ENCODE measurements at places on chromosomes 11 and 22.

- DNase-seq, result peak; percentile 73
Observed at GRCh38 chr11:911031-911889, 650 bp upstream of the CHID1 start.

- DNase-seq, result no peak
Observed at GRCh38 chr22:30393885-30394284, 2.9 kb upstream of the SEC14L2 start.

DNA sequence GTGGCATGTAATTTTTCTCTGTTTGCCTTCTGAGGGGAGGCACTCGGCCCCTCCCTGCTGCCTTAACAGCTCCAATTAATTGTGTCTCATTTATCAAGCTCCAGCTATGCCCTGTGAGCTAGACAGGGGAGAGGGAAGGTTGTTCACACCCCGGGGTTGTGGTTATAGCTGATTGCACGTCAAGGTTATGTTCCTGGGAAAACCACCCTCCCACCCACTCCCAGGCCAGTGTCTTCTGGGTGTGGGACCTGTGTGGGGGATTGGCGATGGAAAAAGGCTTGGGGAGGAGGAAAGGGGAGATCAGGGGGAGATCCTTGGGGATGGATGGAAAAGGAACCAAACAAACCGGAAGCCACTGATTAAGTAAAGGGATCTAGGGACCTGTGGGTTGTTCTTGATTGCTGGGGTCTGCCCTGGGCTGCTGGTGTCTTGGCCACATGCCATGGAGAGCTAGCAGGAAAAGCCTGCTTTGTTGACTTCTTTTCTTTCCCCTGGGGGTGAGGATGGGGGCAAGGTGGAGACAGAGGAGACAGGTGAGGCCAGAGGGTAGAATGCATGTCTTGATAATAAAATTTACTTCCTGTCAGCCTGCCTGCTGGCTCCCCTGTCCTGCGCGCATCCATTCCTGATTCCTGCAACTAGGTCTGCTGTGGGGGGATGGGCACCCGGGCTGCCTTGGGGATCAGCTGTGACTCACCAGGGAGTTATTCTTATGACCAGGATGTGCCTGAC is 13.5 kb upstream of the SORL1-AS1 start:
- DNase-seq, result peak; percentile 97

- no peak for DNase-seq
Observed at GRCh38 chr22:24761888-24762675, 12.4 kb downstream of the PIWIL3 start.

GRCh38 chr11:119712459-119713358 is 16.3 kb downstream of the NECTIN1 start:
- no peak for DNase-seq

- no peak for DNase-seq
Observed at GRCh38 chr11:132142554-132142953, 772.1 kb downstream of the NTM start.

- peak; percentile 35 for DNase-seq
Observed at GRCh38 chr11:67022341-67022933, 497 bp upstream of the SYT12 start.

GRCh38 chr11:2989006-2989405 is 3.1 kb downstream of the NAP1L4 start:
- no peak for DNase-seq

DNA sequence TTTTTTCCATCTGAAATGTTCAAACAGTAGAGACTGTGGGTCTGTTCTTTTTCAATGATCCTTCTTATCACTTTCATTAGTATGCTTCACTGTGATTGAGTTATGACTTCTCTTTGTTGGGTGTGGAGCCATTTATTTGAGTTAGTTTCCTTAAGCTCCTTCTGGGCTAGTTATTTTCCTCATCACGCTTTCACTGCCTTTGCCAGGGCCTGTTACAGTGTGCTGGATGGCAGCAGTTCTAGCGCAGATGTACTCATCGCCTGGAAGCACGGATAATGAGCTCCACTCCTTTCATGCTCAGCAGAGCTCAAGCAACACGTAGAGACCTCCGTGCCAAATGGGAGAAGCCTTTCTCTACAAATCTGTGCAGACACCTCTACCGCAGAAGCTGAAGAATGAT is 7.0 kb upstream of the ARHGAP42 start:
- no peak for DNase-seq

- DNase-seq, result no peak
Observed at GRCh38 chr11:120642196-120642894, 130.8 kb downstream of the GRIK4 start.

- DNase-seq, result no peak
Observed at GRCh38 chr11:124717421-124717785, 22.3 kb upstream of the NRGN start.

DNA sequence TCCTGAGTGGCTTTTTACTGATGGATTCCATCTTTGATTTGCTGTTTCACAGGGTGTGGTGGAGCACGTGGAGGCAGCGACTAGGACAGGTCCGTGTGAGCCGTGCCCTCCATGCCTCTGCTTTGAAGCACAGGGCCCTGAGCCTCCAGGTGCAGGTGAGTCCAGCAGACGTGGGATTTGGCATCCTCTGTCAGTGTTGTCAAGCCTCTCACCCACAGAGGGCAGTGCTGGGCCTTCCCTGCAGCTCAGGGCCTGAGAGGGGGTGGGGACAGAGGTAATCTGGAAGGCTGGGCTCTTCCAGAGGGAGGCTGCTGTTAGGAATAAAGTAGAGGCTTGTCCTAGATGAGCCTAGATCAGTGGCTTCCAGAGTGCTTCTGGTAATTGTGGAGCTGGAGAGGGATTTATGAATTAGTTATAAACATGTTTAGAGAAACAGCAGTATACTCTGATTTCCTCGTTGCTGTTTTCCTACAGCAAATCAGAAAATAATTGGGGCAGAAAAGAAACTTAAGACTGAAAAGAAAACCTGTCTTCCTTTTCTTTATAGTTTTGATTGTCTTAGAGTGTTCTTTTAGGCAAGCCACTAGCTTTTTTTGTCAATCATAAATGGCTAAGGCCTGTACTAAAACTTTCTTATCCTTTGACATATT is 65.0 kb downstream of the SFI1 start:
- DNase-seq, result peak; percentile 74

DNA sequence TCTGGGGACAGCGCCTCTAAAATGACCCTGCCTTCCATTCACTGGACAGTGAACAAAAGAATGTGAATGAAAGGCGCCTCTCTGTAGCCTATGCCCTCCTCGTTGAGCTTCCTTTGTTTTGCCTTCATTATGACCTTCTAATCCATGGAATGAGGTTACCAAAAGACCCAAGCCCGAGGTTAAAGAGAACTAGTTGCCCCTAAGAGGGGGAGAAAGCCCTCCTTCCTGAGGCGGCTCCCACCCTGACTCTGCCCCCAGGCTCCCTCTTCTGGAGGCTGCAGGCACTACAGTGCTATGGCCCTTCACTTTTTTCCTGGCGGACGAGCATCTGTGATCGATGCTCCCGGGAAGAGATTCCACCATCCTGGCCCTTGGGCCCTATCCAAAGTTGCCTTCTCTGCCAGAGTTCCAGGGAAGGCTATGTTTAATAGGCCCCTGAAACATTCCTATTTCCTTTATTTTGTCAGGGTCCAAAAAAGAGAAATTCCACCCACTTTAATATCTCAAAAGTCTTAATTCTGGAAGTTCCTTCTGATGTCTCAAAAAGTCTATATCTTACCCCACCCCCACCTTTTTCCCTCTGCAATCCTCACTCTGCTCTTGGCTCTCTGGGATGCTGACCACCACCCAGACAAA is 147.3 kb downstream of the FEZ1 start:
- DNase-seq, result peak; percentile 27

DNA sequence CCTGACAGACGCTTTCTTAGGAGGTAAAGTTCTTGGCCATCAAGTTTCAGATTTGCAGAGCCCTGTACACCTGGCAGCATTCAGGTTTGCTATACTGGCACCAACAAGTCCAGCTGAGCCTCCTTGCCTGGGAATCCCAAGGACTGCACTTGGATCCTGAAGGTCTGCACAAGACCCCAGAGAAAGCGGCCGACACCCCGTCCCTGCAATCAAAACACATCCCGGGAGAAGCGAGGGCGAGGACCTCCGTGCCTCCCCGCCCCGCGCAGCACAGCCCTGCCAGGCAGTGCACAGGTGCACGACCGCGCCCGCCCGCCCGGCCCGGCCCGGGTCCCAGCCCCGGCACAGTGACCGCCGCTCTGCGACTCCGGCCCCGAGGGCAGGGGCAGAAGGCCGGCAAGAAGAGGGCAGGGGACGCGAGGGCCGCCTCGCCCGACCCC is 559 bp downstream of the MRTFA start:
- DNase-seq, result no peak

- DNase-seq, result peak; percentile 28
Observed at GRCh38 chr22:39144101-39144767, 8.2 kb downstream of the CBX7 start.

- DNase-seq, result no peak
Observed at GRCh38 chr22:25101986-25102385, 97.7 kb upstream of the CRYBB3 start.

GRCh38 chr11:27028561-27028965 is 12.1 kb upstream of the BBOX1 start:
- peak; percentile 66 for DNase-seq

DNA sequence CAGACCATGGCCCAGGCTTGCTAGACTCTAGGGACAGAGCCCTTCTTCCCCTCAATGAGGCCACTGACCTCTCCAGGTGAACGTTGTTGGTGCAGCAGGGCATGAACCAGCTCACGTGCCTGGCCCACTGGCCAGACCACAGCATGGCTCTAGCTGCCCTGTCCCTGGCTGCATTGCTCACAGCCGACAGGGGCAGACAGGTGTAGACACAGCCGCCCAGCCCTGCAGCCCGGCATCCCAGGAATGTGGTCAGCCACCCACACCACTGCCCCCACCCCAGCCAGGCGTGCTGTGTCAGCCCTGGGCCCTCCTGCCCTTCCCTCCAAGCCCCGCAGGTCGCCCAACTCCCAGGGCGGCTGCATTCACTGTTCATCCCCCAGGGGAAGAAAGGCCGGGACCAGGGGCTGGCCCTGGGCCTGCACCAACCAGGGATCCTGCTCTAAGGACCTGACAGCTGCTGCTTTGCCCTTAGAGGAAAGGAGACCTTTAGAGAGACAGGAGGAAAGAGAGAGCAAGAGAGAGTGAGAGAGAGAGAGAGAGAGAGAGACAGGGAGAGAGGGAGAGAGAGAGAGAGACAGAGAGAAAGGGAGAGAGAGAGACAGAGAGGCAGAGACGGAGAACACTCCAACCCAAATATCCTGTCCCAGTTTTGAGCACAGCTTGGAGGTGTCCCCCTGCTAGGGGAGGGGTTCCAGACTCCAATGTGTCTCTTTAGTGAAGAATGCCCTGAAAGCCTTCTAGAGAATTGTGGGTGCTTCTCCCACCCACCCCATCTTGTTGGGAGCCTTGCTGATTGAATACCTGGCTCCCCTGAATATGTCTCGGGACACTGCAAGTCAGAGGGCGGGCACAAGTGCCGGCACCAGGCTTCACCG is 44.2 kb upstream of the LINC01488 start:
- DNase-seq, result no peak

DNA sequence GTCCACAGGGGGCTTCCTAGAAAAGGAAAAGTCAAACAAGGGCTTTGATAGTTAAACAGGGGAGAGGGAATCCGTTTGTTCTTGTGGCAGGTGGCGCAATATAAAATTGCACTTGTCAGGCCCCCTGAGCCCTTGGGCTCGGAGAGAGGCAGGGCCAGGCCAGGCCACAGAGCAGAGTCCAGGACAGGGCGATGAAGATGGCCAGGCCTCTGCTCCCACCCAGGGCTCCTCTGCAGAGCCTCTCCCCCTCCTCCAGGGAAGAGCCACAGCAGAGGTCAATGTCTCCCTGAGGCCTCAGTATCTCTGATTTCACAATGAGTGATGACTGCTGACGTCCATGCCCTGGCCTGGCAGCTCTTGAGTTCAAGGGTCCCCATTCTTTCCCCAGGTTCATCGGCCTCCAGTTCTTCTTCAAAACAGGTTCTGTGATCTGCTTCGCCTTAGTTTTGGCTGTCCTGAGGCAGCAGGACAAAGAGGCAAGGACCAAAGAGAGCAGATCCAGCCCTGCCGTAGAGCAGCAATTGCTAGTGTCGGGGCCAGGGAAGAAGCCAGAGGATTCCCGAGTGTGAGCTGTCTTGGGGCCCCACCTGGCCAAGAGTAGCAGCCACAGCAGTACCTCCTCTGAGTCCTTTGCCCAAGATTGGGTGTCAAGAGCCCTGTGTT is 36.4 kb upstream of the TPBGL start:
- no peak for DNase-seq

DNA sequence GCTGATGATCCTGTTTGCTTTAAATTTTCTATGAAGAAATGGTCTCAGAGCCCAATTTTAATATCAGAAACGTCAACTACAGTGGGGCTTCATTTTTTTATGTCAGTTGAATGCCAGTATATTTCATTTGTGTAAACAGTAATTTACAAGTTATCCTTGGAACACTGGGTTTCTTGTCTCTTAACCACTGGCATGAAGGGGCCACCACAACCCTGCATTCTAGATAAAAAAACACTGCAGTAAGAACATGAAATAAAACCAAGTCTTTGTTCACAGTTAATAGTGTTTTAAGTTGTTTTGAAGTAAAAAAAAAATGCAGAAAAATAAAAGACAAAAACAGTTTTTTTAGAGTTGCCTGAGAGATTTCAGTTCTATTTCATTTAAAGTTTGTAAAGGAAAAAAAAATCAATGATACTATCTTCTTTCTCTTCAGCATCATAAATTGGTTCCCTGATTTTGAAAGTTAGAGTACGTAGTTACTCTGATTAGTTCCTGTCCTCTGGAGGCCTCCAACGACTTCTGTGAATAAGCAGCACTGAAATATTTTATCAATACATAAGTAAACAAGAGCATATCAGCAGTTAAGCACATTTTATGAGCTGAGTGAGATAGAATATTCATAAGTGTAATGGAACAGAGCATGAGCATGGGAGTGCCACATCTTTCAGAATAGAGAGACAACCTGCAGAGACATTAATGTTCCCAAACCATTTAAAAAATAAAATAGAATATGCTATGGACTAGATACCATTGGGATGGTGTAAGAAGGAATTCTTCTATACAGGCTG is 7.8 kb upstream of the DDI1 start:
- no peak for DNase-seq

DNA sequence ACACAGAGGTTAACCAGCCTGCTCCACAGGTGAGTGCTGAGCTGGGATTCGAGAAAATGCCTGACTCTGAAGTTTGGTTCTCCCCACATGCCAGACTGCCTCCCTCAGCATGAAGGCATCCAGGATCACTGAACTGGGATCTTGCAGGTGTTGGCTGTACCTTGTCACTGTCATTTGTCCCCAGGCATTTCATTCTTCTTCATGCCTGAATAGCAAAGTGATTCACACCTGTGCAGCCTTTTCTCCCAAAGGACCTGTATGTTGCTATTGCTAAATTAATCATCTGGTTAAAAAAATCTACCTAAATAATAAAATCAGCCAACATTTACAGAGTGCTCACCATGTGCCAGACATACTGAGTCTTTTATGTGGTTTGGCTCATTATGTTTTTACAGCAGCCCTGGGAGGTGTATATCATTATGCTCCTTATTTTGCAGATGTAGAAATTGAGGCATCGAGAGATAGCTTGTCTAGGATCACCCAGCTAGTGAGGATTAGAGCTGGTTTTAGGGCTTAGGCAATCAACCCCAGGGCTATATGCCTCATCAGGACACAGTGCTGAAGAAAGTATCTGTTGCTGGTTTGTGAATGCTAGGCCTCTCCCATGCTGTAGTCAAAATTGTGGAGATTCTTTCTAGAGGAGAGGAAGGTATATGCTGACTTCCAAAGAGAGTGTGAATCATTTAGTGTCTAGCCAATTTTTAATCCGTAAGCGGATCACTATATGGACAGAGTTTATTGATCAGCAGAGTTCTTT is 204.4 kb downstream of the HIPK3 start:
- no peak for DNase-seq

GRCh38 chr11:3189196-3189843 is 24.2 kb upstream of the OSBPL5 start:
- no peak for DNase-seq
